Gastrocnemius medialis (tissue), 4 donors: ENCODE measurements at places on chromosomes 6 and 20.

DNA sequence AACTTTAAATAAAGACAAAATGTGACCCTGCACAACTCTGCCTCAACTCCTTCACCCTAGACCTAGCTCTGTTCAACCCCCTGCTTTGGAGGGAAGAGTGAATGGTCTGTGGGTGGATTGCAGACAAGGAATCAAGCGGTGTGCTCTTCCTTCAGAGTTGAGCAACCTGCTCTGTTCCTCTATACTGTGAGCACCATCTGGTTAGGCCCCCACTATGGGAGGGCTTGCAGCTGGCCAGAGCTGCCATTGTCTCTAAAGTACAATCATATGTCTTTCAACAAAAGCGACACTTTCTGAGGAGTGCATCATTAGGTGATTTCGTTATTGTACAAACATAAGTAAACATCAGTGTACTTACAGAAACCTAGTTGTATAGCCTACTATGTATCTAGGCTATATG, 406.1 kb upstream of the MARCKS start:
- no peak for DNase-seq

GRCh38 chr6:14919038-14919670, 326.7 kb upstream of the JARID2 start:
- DNase-seq: no peak

GRCh38 chr6:126071000-126071647, 84.8 kb downstream of the TRMT11 start:
- DNase-seq: no peak

DNA sequence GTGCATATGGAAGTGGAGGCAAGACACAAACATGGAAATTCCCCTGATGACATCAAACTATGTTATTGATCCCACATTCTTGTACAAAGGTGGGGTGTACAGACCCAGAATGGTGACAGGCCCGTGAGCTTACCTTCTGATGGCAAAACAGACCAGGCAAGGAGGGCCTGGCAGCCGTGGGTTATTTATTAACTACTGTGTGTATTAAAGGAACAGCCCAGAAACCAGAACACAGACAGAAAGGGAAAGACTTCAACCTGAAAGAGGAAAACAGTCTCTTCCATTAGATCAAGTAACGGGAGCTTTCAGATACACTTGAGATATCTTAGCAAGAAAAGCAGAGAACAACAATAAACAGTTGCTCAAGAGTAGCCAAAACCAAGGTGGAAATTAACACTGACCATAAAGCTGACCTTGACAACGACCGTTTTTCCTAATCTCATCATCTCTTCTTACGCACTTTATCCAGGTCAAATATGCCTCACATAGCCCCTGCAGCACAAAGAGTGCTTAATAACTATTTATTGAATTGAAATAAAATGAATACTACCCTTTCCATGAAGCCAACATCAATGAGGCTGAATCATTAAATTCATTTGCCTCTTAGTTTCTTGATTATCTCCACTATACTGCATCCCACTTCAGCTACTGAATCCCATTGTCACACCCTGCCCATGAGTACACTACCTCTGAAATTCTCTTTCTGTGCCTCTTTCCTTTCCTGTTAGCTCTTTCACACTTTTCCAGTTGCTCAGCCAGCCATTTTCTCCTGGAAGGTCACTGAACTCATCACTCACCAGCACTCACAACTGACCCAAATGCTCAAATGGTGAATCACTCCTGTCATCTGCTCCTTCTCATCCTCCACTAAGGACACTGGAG, 67.4 kb downstream of the MOXD1 start:
- DNase-seq: no peak

DNA sequence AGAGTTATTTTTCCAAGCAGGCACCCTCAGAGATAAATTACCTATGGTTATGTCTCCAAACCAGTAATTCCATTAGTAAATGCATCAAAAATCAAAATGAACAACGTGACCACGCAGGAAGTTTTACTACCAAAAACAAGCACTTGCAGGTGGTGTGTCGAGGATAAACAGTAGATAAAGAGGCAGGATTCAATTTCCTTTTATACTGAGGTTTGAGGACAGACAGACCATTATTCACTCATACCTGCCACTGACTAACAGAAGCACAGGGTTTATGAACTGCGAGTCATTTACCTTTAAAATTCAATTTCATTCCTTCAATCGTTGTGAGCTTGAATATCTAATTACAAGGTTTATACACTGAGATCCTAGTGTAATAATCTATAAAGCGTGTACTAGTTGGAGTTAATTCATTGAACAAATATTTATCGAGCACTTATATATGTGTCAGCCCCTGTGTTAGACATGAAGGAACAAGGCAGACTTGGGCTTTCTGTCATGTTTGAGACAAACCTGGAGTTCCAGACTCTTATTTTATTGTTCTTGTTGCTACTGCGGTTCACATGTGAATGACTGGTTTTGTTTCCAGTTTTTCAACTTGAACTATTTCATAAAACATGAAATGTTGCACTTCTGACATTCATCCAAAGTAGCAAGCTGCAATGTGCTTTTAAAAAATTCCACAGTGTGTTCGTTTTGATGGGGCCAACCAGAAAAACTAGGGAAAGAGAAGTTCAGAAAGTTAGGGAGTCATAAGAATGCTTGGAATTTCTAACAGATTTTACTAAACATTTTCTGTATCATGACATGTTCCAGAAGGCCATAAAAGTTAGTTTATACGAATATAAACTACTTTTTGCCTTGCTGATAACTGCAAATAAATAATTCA, 205.6 kb downstream of the UST start:
- DNase-seq: no peak

DNA sequence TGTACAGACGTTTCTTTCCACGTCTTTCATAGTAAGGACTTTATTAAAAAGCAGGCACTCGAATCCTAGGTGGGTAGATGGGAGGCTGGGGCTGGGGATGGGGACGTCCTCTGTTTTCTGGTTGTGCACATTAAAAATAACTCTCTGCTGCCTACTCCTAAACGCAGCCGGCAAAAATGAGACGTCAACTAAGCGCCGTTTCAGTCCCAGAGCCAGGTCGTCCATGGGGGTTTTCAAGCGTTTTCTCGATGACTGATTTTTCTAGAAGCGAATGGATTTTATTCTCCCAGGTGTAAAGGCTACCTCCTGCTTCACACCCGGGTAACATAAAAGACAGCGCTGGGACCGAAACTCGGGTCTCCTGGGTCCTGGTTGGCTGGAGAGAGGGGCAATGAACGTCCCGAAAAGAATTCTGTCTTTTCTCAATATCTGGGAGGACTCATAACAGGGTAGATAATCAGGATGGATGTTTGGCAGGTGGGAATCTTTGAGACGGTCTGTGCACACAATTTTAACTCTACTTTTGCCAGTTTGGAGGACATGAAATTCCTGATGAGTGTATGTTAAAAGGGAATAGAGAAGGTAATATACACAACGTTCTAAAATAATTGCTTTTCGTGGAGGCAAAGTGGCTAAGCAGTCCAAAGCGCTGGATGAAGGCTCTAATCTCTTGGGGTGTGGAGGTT, 25.2 kb downstream of the GPX6 start:
- no peak for DNase-seq

GRCh38 chr6:160261991-160262680, 3.5 kb upstream of the SLC22A2 start:
- DNase-seq: no peak

GRCh38 chr6:116400328-116400727, 29.6 kb downstream of the DSE start:
- no peak for DNase-seq

DNA sequence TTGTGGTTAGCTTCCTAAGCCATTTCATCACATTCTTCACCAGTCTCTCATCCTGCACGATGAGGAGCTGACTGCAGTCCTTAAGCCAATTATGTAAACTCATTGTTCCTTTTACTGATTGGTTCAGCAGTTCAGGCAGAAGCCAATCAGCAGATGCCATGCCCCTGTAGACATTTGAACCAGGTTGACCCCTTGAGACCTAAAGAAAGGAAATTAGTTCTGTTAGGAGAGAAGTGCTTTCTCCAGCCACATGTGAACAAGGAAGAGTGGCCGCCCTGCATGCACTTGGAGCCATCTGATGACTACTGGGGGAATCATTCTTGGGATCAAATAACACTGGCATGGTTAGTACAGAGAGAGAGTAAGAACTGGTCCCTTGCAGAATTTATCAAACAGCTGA, 535.2 kb upstream of the ID4 start:
- DNase-seq: no peak

DNA sequence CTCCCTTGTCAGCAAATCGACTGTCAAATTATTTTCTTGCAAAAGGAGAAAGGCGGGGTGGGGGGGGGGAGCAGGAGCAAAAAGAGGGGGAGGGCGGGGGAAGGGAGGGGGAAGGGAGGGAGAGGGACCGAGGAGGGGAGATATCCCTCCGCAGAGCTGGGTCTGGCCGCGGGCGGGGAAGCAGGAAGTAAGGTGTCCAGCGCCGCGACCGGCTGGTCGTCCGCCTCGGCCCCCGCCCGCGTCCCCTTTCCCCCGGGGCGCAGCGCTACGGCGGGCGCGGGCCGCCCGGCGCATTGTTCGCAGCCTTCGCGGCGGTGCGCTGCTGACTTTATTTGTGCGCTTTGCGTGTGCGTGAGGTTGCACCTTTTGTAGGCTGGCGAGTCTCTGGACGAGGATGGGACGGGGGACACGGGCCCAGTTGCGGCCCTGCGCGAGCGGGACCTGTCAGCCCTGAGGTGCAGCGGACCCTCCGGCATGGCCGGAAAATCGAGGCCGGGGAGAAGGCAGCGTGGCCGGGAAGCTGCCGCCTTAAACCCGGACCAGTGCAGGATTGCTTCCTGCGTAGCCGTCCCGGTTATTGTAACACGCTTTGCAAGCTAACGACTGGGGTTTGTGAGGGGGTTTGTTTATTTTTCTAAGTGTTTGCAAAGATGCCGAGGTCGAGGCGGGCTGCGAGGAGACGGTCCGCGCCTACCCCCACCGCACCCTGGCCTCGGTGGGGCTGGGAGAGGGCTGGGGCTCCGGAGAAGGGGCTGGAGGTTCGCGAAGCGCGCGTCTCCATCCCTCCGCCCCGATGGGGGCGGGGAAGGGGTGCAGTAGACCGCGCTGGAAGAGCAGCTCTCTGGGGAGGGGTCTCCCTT, 675 bp upstream of the TRERF1 start:
- no peak for DNase-seq

GRCh38 chr6:141922898-141923297, 209.8 kb upstream of the GJE1 start:
- DNase-seq: no peak

GRCh38 chr6:36099869-36100483, 30.3 kb upstream of the MAPK13 start:
- no peak for DNase-seq

DNA sequence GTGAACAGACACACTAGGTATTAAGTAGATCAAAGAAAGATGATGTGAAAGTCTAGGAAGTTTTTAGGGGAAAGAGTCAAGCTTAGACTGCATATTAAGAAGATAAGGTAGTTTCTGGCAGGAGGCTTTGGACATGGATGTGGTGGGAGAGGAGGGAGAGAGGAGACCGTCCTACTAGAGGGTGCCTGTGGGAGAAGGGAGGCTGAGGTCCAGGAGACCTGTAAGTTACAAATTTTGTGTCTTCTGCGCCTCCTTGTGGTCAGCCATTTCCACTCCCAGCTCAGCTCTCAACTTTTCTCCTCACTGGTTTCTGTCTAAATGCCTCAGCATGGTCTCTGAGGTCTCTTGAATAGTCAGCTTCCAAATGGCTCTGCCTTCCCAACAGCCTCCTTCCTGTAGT, 193.5 kb downstream of the UNC5CL start:
- DNase-seq: no peak
